ENCODE measurements at places on chromosomes 11 and 22.

DNA sequence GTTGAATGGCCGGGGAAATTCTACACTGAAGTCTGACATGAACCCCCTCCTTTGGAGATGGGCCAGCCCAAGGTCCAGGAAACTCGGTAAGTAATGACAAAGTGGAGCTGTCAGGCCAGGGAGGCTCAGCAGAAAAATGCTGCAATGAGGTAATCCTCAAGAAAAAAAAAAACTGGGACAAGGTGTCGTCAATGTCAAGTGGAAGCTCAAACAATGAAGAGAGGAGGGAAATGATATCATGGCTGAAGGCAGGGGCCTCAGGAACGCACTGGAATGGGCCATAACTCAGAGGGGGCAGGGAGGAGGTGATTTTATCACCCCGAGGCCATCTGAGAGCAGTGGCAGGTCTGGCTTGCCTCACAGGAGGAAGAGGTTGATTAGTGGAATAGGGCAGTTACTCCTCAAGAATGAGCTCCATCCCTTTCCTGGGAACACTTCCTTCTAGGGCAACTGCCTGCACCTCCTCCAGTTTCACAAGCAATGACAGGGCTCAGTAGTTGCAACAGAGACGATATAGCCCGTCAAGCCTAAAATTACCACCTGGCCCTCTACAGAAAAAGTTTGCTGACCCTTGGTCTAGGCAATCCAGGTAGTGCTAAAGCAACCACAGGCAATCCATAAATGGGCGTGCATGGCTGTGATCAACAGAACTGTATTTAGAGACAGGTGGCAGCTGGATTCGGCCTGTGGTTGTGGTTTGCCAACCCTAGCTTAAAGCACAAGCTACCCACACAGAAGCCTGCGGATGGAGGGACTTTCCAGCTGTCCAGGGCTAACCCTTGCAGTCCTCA is 65.2 kb downstream of the FBXO7 start:
- no peak for DNase-seq

DNA sequence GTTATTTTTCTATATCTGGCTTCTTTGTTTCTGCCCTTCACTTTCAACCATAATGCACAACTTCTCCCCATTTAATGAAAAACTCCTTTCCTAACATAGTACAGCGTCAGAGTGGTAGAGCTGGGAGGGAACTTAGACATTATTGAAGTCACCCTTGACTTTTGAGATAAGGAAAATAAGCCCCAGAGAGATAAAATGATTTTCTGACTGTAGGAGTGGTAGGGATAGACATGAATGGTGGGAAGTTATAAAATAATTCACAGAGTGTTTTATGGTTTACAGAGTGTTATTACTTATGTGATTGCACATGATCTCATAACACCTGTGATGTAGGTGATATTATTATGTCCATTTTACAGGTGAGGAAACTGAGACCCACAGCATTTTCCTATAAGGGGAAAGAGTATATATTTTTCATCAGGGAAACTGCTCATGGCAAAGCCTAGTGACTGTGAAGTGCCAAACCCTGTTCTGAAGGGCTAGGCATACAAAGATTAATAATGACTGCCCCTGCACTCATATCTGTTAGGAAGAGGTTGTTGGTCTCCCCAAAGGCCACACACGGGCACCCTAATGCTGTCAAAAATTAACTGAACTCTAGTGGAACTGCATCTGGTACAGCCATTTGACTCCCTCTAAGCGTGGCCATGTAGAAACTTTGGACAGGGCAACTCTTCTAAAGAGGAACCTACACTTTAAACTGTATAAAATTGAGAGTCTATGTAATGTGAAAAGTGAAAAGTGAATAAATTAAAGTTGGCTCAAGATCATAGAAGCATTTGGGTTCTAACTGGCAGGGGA is 61.1 kb upstream of the PICALM start:
- DNase-seq = no peak

DNA sequence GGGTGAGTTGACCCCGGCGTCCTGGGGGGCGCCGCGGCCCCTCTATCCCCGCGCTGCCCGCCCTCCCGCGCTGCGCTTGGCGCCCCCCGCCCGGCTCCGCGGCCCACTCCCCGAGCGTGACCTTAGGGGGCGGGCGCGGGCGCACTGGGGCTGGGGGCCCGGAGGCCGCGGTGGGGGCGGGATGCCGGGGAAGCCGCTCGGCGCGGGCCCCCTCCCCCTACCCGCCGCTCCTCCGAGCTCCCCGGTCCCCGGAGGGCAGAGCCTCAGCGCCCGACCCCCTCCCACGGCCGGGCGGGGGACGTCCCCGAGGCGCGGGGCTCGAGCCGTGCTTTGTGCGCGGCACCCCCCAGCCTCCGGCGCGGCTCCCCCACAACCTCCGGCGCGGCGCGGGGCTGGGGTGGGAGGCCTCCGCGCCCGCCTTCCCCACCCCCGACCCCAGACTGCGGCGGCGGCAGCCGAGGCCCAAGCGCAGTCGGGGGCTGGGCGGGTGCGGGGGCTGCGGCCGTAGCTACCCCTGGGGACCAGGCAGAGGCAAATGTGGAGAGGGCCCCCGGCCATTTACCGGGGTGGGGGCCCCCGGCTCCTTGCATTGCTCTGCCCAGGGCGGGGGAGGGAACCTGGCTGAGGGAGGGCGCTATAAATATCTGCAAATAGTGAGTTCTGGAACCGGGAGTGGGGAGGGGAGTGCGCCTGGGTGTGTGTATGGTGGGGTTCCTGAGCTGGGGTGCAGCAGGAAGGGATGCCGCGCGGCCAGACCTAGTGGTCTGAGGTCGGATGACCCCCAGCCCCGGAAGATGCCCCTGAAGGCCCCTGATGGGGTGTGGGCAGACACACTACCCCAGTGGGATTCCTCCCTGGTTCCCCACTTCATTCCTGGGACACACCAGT is 988 bp downstream of the MGAT3 start:
- no peak for DNase-seq

DNA sequence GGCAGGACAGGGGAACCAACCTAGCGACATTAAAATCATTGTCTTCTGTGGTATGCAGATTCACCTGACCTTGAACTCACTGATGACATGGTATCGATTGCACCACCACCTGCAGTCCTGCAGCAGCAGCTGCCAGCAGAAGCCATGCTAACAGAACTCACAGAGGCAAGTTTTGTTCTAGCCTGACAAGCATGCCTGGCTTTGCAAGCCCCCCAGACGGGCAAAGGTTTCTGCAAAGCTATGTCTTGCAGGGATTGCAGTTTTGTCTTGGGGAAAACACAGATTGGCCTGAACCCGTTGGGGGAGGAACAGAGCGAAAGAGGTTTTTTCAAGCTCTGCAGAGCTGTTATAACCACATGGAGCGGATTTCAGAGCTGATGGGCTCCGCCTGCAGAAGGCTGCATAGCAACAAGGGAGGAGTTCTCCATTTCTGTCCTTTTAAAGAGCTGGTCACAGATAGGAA is 221.0 kb downstream of the HIPK3 start:
- no peak for DNase-seq

- DNase-seq = no peak
These were observed 16.4 kb downstream of the ZBED4 start for GRCh38 chr22:49869845-49870712.

- DNase-seq = no peak
These were observed 22.2 kb downstream of the PTDSS2 start for GRCh38 chr11:472272-472671.

Measured in stimulated activated CD4-positive, alpha-beta T cell treated with anti-CD3 and anti-CD28 coated beads, Interleukin-1b, Interleukin-23, amount 100 ng/mL, for 1 hour (primary cell).